HT-29 (cell line): ENCODE measurements at places on chromosomes 12 and 14. TPM values are rescaled to one million over a fixed set of nuclear protein-coding genes. Genes with fewer than 3 reads are reported as not detected.

DNA sequence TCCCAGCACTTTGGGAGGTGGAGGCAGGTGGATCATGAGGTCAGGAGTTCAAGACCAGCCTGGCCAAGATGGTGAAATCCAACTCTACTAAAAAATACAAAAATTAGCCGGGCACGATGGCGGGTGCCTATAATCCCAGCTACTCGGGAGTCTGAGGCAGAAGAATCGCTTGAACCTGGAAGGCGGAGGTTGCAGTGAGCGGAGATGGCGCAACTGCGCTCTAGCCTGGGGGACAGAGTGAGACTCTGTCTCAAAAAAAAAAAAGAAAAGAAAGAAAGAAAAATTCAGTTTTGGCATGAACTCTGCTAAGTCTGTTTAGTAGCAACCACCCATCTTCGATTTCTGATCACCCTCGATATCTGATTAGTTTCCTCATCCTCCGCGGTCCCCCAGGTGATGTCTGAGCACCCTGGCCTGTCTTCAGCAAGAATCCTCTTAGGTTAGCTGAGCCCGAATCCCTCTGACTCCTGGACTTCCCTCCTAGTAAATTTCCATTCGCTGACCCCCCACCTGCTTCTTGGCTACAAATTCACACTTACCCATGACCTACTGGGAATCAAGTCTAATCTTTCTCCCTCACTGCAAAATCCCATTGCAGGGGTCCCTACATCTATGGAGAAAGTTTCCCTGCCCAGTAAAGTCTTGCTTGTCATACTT lies 879 bp upstream of the HSPB8 start:
- DNase-seq, result no peak

DNA sequence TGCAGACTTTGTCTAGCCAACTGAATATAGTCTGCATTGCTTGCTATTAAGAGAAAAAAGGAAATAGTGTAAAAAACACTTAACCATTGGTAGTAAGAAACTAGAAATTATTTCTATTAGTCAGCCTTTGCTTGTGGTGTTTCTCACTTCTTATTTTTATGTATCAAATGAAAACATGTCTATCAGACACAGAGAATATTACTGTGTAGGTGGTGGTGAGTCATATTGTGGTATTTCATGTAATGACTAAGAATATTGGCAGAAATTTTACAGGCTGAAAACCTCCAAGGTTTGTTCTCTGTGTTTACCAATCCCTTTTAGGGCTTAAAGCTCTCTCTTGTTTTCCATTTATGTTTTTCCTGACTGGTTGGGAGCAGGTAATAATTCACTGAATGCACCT lies 87.2 kb downstream of the DAAM1 start:
- peak; percentile 64 for DNase-seq

DNA sequence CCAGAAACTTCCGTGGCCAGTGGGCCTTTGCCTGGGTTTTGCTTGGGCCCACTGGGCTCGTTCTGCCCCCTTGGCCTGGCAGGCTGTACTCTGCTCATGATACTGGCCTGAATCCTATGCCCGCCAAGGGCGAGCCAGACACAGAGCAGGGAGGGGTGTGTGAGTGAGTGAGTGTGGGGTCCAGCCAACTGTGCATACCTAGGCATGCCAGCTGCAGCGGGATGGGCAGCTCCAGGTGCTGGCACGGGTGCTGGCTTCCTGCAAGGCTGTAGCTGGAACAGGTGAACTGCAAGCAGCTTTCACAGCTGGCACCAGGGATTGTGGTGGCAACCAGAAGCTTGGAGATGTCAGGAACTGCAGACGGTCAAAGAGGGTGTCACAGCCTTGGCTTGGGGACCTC lies 1276.4 kb downstream of the SLC16A7 start:
- no peak for DNase-seq

- no peak for DNase-seq
Measured at GRCh38 chr14:56687123-56687522, 107.5 kb downstream of the TMEM260 start.

GRCh38 chr12:4829793-4830162 lies 79.9 kb upstream of the KCNA1 start:
- no peak for DNase-seq

DNA sequence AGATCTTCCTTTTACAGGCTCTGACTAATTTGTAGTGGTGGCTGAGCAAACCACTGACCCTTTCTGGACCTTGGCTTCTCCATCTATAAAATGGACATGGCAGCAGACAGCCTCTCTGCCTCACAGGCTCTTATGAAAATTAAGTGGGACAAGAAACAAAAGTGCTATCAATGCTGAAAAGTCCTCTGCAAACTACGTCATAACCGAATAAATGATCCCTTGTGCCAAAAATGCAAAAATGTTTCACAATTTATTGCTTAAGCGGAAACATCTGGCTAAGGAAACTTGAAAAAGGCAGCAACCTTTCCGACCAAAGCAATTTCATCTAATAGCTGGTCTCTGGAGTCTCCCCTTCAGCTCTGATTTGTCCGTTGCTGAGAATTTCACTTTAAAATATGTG lies 108.5 kb upstream of the PLXNC1 start:
- no peak for DNase-seq

DNA sequence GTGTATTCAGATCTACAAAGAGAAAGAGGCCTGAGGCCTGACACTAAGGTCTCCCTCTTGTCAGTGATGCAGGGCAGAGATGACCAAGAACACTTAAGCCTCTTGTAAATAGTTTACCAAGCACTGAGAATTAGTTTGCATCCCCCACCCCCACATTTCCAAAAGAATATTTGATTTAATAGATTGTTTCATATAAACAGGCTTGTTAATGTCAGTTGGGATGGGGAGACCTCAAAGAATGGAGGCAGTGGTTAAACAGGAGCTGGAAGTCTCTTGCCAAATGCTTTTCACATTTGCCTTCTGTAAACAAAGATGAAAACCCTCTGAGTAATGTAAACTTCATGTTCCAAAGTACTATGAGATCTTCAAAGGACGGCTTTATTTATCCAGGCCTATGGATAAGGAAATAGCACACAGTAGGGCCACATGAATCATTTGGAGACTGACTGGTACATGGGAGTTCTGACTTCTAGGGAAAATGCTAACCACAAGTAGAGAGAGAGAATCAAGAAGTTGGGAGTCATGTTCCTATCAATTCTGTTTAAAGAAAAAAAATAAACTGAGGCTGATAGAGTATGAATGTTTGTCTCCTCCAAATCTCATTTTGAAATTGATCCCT lies 234.7 kb downstream of the ANO2 start:
- DNase-seq, result no peak

GRCh38 chr12:78407722-78408121 lies 456.9 kb upstream of the SYT1 start:
- no peak for DNase-seq

- DNase-seq, result no peak
Measured at GRCh38 chr14:105201156-105201924, 20.2 kb upstream of the NUDT14 start.

DNA sequence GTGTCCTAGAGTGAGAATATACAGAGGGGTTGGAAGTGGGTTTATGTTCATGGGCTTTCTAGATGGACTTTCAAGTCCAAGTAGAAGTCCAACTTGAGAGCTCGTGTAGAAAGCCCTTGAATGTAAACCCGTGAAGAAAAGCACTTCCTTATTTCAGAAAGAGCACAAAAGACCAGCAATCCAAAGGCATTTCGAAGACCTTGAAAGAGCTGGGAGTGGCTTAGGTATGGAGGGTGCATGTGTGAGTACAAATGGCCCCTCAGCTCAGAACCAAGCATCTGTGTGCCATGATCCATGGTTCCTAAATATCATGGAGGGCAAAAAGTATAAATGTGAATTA lies 160.7 kb downstream of the ETV6 start:
- no peak for DNase-seq

- DNase-seq, result no peak
Measured at GRCh38 chr12:23350808-23351207, 598.7 kb downstream of the SOX5 start.

DNA sequence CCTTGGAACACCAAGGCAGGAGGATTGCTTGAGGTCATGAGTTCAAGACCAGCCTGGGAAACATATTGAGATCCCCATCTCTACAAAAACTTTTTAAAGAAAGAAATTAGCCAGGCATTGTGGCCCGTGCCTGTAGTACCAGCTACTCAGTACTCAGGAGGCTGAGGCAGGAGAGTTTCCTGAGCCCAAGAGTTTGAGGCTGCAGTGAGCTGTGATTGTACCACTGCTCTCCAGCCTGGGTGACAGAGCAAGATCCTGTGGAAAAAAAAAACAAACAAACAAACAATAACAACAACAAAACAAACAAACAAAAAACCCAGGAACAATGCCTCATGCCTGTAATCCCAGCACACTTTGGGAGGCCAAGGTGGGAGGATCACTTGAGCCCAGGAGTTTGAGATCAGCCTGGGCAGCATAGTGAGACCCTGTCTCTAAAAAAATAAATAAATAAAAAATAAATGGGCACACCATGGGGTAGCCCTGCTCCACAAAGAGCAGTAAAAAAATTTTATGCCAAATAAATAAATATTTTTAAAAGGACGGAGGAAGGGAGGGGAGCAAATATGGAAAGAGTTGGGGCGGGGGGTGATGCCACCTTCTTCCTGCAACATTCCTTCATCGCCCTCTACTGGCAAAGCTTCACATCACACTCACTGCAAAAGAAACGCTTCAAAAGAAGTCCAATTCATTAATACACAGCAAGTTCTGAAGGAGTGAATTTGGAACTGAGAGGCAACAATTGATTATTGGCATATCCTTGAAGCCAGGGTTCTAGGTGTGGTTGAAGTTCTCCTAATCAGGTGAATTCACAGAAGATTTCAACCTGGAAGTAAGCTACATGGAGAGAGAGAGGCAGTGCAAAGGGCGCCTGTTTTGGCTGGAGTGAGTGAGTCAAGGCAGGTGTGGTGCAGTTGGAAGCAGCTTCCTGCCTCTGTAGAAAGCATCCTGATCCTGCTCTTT lies 8.8 kb upstream of the GNPTAB start:
- DNase-seq, result peak; percentile 71

DNA sequence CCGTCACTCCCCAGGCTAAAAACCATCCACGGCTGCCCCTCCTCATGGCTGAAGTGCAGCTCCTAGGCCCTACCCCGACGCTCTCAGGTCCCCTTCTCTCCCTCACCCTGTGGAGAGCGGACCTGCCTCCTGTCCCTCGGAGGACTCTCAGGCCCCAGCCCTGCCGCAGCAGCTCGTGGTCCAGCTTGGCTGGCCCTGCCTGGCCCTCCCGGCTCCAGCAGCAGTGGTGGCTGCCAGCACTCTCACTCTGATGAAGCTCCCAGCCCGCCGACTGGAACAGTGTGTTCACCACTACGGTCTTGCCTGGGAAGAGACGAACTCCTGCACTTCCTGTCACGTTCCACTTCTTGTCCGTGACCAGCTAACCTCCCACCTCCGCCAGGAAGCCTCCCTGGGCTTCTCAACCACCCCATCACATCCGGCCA lies 11.1 kb downstream of the BAG5 start:
- DNase-seq, result no peak

DNA sequence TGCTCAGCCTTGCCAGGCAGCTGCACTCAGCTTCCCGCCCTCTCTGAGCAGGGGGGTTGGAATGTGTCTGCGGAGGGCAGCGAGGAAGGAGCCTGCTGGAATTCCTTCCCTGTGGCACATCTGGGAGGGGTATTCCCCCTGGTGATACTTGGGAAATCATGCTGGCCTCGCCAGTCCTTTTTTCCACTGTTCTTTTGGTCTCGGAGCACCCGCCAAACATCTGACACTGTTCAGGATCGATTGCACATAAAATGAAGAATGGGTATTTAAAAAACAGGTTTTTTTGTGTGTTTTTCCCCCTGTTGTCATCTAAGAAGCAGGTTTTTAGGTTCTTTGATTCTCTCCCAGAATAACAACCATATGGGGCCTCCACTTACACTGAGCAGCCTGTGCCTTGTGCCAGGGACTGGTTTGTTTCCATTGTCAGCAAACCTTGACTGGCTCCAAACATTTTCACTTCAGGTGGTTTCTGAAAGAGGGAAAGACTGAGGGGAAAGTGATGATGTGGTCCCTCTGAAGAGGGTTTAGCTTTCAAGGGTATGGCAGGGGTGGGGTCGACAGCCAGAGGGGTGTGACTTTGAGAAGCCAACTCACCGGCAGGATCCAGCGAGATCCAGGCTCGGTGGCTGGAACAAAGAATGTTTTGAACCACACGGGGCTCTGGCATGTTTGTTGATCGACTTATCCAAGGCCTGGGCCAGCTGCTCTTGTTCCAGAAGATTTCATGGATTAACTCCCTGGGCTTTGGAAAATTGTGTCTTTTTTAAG lies 215.1 kb downstream of the CACNA1C start:
- DNase-seq, result no peak

GRCh38 chr12:123152833-123153232 lies 1.9 kb upstream of the PITPNM2 start:
- no peak for DNase-seq

DNA sequence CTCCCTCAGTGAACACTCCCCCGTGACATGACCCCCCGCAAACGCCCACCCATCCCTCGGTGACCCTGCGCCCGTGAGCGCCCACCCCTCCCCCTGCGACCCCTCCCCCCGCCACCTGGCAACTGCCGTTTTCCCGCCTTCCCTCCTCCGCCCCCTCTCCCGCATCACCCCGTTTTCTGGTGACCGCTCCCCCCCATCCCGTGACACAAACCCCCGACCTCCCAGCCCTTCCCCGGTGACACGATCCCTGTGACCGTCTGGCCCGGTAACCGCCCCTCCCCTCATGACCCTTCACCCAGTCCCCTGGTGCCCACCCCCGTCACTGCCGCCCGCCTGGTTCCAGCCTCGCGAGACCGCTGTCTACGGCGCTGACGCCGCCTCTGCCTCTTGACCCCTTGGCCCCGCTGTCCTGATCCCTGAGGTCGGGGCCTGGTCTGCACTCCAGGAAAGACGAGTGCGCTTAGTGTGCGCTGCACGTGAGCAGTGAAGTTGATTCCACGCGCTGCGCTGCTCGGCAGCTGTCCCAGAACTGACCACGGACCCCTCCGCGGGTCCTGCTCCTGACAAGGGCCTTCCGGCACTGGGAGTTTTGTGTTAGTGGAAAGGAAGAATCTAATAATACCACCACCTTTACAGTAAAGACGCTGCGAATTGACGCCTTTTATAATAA lies 59.4 kb downstream of the DDX51 start:
- DNase-seq, result peak; percentile 41

GRCh38 chr12:39301422-39301821 lies 141.5 kb downstream of the KIF21A start:
- DNase-seq, result no peak

DNA sequence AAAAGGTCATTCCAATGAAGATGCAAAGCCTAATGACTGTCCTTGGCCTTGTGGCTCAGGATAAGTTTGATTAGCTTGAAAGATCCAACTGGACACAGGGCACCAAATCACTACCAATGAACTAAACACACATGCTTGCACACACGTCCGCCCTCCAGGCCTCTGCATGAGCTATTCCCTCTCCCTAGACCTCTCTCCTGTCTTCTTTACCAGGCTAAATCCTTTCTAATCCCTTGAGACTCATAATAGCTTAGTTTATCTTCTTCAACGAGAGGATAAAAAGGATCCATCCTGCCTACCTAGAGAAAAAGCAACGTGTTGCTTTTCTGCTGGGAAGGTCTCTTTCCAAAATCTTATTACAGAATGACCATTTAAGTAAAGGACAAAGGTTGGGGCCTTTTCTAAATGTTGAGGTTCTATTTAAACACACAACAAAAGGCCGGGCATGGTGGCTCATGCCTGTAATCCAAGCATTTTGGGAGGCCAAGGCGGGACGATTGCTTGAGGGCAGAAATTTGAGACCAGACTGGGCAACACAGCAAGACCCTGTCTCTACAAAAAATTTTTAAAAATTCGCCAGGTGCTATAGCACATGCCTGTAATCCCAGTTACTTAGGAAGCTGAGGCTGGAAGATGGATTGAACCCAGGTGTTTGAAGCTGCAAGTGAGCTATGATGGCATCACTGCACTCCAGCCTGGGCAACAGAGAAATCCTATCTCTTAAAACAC lies 22.4 kb downstream of the PXN start:
- DNase-seq, result no peak

The ABCD2 gene
- not detected in 2 replicates for total RNA-seq

The HSPA2 gene
- total RNA-seq, result 2.2 and 4.1 TPM in 2 replicates

The GPD1 gene
- 8.0 and 9.5 TPM in 2 replicates for total RNA-seq

The LRRC9 gene
- total RNA-seq, result not detected in 2 replicates

The KRT6C gene
- total RNA-seq, result not detected in 2 replicates

The DHRS2 gene
- 14.0 and 14.7 TPM in 2 replicates for total RNA-seq
